ENCODE measurements at places on chromosomes 1 and 21.

DNA sequence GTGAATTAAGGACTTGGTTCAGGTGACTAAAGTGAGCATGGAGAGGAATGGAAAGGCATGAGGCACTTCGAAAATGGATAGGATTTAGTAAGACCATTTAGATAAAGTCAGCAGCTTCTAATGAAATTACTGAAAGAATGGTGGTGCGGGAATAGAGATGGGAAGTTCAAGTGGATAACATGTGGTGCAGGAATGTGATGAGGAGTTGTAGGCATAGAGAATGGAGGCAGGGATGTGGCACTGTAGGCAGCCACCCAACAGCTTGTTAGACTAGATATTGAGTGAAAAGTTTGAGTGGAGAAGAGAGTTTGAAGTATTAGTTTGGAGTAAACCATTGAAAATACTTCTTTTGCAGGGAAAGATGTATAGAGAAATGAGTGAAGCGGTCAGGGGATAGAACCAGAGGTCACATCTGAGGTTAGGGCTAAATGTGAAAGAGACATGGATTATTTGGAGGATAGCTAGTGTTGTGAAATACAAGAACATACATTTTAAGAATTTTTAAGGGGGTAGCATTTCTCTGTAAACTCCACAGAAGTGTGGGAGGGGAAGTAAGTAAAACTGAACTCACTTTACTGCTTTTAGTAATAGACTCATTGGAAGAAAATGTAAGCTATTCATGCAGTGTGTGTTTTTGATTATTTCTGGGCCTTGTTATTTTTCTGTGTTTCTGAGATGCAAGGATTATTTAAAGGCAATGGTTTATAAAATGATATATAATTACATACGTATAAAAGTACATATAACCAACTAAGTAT, 46.2 kb downstream of the DYRK1A start:
- no peak for DNase-seq

DNA sequence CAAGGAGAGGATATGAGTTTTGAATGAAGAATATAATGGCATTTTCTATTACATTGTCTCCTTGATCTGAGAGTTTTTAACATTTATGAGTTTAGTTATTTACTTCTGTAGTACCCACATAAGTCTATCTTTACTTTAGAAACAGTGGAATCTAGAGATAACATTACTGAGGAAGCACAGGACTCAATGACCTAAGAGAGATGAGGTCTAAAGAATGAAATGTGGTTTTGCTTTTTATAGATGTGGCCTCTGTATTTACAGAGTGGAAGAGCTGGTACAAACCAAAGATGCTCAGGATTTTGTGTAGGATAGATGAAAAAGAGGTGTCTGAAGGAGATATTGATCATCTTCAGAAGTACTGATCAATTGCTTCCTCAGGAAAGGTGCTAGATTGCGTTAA, 177.3 kb downstream of the KCTD3 start:
- no peak for DNase-seq

DNA sequence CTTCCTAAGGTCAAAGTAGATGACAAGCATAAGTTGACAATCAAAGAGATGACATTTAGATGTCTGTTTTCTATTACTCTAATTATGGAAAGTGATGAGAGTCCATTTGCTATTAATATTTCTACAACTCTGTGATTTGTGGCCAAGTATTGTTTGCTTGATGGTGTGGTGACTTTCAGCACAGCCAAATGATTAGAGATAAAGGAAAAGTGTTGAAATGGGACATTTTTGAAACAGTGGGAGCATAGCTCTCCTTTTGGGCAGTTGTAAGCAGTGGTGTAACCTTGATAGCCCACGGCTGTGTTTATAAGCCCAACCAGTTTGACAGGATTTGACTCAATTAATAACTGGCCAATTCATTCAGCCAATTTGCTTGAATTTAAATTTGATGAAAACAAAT, 31.6 kb downstream of the ZC3H11B start:
- DNase-seq, result no peak

- DNase-seq, result no peak
These were observed 86.6 kb downstream of the ASTN1 start for GRCh38 chr1:177077734-177078499.

GRCh38 chr1:243991650-243992049, 59.4 kb upstream of the ZBTB18 start:
- DNase-seq, result no peak

DNA sequence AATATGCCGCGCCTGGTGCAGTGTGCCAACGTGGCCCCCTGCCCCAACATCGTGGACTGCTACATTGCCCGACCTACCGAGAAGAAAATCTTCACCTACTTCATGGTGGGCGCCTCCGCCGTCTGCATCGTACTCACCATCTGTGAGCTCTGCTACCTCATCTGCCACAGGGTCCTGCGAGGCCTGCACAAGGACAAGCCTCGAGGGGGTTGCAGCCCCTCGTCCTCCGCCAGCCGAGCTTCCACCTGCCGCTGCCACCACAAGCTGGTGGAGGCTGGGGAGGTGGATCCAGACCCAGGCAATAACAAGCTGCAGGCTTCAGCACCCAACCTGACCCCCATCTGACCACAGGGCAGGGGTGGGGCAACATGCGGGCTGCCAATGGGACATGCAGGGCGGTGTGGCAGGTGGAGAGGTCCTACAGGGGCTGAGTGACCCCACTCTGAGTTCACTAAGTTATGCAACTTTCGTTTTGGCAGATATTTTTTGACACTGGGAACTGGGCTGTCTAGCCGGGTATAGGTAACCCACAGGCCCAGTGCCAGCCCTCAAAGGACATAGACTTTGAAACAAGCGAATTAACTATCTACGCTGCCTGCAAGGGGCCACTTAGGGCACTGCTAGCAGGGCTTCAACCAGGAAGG, 4.3 kb downstream of the GJB3 start:
- no peak for DNase-seq

DNA sequence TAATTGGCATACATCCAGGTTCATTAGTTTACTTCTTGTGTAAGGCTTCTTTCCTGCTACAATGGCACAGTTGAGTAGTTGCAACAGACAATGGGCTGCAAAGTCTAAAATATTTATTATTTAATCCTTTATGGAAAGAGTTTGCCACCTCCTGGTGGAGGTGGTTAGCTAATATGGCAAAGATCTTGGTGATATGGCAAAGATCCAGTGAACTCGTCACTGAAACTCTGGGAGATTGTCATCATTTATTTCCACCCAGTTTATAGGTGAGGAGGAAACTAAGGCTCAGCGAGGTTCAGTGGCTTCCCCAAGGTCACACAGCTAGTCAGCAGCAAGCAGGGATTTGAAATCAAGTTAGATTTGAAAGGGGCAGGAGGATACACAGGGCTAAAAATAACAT, 16.1 kb upstream of the IFFO2 start:
- peak; percentile 24 for DNase-seq

DNA sequence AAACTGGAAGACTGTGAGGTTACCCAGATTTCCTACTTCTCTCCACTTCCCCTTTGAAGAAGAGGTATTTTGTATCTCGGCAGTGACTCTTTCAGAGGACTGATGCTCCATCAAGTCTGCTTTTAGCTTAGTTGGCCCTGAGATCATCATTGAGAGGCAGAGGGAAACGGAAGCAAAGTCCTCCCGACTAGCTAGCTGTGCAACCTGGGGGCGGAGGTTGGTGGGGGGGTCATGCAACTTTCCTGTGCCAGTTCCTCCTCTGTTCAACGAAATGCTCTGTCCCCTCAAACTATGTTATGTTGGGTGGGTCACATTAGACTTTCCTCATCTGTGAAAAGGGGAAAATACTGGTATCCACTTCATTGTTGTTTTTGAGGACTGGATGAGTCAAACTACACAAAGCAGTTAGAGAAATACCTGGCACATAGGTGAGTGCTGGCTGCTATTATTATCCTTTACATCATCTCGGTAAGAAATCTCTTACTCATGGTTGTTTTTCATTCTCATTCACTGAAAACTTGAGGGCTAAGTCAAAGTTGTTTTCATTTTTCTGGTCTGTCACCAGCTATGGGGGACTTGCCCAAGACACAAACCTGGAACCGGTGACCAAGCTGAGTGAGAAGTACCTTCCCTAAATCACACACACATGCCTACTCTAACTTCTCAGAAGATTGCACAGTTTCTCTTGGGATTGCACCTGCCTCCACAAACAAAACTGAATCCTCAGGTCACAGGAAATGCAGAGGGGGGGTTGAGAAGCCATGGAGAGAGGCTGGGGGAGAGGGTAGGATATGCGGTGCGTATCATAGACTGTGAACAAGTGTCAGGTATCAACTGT, 83.3 kb downstream of the ABCA4 start:
- no peak for DNase-seq

DNA sequence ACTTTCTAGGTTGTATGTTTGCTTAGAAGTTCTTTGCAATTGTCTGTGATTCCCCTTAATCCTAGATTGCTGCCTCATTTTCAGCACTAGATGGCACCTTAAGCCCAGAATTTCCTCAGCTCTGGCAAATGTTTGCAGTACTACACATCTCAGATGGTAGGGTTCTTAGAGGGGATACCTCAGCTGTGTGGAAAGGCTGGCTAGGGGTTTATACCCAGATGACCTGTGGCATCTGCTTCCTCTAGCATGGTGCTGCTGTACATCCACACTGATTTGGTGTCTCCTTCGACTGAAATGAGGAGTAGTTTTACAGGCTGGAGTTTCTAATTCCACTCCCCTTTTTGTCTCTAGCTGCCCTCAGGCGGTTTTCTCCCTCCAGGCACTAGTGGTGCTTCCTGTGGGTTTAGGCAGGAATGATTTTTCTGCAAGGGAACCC, 23.5 kb downstream of the ASB17 start:
- DNase-seq, result no peak

DNA sequence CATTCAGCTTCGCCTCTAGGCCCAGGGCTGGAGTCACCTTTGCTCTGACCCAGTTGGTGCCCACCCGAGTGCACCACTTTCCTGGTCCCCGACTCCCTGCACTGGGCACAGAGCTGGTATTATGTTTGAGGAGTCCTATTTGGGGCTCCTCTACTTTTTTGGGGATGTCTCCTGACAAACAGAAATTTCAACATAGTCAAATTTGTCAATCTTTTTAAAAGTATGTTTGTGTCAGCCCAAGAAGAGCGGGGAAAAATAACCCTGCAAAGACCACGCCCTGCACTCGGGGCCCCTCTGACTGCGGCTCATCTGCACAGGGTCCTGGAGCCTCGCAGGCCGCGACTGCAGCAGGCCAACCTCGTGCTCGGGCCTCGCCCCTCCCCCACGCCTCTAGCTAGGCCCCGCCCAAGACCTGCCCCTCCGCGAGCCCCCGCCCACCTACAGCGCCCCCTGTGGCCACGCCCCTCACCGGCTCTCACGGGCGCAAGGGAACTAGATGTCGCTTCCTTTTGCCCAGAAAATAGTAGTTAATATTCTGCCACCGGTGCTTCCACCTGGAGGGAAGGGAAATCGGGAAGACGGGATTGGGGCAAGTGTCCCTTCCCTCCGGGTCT, 11.4 kb downstream of the FAM229A start:
- DNase-seq, result no peak

GRCh38 chr1:218456444-218456843, 111.3 kb downstream of the TGFB2 start:
- DNase-seq, result no peak

- no peak for DNase-seq
These were observed 61.8 kb downstream of the DISP3 start for GRCh38 chr1:11540773-11541160.

DNA sequence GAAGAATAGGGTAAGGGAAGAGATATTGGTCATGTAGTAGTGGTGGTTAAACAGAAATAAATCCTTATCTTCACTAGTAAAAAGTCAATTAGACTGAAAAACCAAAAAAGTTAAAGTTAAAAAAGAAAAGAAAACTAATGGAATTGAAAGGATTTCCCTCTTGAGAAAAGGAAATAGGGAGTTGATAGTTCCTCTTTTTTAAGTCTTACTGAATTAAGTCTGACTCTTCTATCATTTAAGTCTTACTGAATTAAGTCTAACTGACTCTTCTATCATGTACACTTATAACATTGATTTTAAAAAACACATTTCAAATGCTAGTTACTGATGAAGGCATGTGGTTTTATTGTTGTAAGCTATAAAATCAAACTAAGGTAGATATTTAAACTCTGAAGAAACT, 49.5 kb upstream of the TENT5C start:
- DNase-seq, result no peak

DNA sequence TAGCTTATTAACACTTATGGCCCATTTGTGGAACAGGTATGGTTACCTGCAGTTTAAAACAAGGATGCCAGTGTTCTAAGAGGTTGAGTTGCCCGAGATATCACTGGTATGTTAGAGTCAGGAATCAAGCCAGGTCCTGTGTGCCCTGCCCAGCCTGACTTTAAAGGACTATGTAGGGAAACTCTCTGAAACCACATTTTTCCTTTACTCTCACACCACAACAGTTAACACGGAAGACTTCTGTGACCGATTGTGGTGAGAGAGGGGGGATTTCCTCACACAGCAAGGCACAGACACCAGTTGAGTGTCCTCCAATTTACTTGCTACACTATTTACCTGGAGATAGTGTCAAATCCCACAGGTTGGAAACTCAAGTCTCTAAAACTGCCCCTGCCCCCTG, 47.8 kb downstream of the UCK2 start:
- no peak for DNase-seq

GRCh38 chr1:185238447-185238846, 78.6 kb downstream of the IVNS1ABP start:
- DNase-seq, result no peak

GRCh38 chr1:231194476-231194842, 32.6 kb downstream of the TRIM67 start:
- no peak for DNase-seq

GRCh38 chr1:43760745-43761317, 53.5 kb downstream of the ST3GAL3 start:
- DNase-seq, result no peak

DNA sequence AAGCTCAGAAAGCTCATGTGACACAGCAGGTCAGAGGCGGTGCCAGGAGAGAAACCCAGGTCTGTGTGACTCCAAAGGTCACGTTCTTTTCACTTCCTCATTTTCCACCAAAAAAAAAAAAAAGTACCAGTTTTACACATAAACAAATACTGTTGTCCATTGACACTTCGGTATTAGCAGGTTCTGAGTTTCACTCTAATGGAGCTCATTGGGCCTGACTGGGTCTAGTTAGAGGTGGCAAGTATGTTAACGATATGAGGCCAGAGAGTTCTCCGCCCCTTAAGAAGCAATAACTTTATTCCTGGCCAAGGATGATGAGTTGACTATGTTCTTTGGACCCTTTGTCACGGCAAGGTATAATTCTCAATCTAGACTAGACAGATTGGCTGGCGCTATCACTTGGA, 30.0 kb upstream of the SDE2 start:
- no peak for DNase-seq

All from thymus (tissue), 14 donors.